Central memory CD4-positive, alpha-beta T cell (primary cell): ENCODE measurements at places on chromosomes 12 and 14.

GRCh38 chr12:63440048-63440447 lies 228.2 kb downstream of the DPY19L2 start:
- no peak for DNase-seq

DNA sequence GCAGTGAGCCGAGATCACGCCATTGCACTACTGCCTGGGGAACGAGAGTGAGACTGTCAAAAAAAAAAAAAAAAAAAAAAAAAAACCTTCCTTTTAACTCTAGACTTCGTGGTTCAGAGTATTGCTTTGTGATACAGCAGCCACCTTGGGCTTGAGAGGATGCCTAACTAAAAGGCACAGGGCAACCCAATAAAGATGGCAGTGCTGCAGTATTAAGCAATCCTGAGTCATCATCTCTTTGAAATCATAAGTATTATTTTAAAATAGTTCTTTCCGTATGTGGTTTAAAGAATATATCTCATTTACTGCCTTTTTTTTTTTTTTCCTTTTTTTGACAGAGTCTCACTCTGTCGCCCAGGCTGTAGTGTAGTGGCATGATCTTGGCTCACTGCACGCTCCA lies 116.1 kb downstream of the PLEKHA5 start:
- DNase-seq, result no peak

GRCh38 chr12:19970821-19971220 lies 397.5 kb upstream of the PDE3A start:
- DNase-seq, result no peak

GRCh38 chr12:51980051-51980808 lies 26.5 kb upstream of the TAMALIN start:
- DNase-seq, result peak; percentile 64
